ENCODE measurements at places on chromosomes 3 and 15.

DNA sequence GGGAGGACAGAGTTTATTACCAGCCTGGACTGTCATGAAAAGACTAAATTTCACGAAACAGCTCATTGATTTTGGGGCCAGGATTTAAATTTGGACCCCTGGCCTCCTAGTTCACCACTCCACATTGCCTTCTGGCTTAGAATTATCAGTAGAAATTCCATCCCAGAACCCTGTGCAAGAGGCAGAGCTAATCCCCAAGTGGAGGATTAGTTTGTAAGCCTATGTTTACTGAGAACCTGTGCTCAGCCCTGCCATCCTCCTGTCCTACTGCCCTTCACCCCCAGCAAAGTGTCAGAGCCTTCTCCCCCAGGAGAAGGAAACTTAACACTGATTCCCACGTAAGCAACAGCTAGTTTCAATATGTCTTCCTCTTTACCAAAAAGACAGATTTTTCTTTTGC is 99.4 kb downstream of the SST start:
- DNase-seq: no peak

DNA sequence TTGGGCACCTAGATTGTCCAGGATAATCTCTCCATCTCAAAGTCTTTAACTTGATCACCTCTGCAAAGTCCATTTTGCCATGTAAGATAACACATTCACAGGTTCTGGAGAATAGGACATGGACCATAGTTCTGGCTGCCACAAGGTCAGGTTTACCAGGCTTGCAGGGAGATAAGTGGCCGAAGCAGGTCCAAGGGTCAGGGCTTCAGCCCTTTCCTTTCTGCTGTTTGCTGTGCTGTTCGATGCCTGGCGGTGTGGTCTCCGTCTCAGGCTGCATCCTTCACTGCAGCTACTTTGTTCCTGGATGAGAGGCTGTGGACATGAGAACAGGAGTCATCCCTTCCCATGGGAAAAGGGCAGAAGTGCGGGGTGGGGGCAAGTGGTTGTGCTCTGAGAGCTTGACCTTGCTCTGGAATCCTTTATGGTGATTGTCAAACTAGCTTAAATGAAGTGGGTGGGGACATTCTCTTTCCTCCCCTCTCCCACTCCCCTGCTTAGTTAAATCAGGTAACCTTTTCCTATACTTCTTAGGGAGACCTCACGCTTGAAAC is 320.2 kb upstream of the C2CD4B start:
- DNase-seq: no peak

DNA sequence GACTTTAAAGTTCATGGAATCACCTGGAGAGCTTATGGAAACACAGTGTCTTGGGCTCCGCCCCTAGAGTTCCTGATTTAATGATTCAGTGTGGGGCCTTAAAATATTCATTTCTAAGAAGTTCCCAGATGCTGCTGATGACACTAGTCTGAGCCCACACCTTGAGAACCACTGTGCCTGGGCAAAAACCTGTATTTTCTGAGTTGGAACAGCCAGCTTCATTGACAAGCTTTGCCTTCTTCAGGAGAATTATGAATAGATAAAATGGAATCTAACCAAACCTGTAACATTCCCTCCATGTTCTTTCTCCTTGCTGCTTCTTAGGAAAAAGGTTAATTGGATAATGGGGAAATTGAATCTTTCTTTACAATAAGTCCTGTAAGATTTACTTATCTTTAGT is 490.7 kb downstream of the DIPK2A start:
- no peak for DNase-seq

DNA sequence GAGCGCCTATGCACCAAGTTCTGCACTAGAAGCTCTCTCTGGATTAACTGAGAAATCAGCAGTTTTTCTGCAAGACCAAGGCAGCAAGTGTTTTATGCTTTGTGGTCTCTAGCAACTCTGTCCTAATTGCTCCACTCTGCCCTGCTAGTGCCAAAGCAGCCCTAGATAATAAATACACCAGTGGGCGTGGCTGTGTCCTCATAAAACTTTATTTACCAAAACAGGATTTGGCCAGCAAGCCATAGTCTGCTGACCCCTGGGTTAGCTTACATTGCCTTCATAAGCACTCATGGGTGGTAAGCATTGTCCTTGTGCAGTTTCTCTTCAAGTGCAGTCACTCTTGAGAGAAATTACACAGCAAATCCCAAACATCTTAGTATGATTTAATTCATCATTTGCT is 30.7 kb upstream of the SLC24A5 start:
- DNase-seq: no peak

DNA sequence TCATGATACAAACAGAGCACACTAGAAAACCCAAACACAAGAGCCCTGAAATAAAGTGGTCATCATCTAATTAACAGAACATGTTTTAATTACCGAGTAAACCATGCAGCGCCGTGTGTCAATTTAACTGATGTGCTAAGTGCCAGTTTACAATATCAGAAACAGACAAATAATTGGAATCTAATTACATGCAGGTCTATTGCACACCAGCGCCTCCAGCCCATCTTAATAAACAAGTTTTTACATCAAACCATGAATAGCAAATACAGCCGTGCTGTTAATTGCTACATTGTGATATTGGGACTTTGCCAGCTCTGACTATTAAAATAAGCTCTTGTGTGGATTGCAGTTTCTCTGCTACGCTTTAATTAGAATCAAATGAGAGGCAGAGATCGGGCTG is 510.2 kb upstream of the MDFIC2 start:
- DNase-seq: no peak

- no peak for DNase-seq
These were observed 17.4 kb downstream of the NANOGP8 start for GRCh38 chr15:35067496-35068347.

- DNase-seq: no peak
These were observed 38.6 kb downstream of the BTLA start for GRCh38 chr3:112460519-112461195.

GRCh38 chr3:73939985-73940384 is 315.2 kb upstream of the PDZRN3 start:
- DNase-seq: no peak

GRCh38 chr3:17052363-17052762 is 167.6 kb downstream of the PLCL2 start:
- DNase-seq: no peak

GRCh38 chr3:87828046-87828445 is 230.8 kb downstream of the CGGBP1 start:
- DNase-seq: no peak

- no peak for DNase-seq
These were observed 478 bp downstream of the BNC1 start for GRCh38 chr15:83283813-83284558.

GRCh38 chr3:66195347-66195783 is 25.4 kb upstream of the SLC25A26 start:
- peak; percentile 63 for DNase-seq

Measured in midbrain (tissue), 1 donor.